ENCODE measurements at places on chromosomes 1 and 21. TPM values are rescaled to one million over a fixed set of nuclear protein-coding genes. Genes with fewer than 3 reads are reported as not detected.

The KLHDC7A gene
- 8.1 TPM for total RNA-seq

The ADAMTS5 gene
- total RNA-seq: 36.7 TPM

The APCS gene
- not detected for total RNA-seq

The GSTM4 gene
- total RNA-seq: 33.1 TPM

The DCDC2B gene
- total RNA-seq: not detected

The TMEM69 gene
- total RNA-seq: 22.2 TPM

The AIM2 gene
- total RNA-seq: 0.41 TPM

The TEKT2 gene
- 5.0 TPM for total RNA-seq

The PTBP2 gene
- total RNA-seq: 66.7 TPM

The SAMD13 gene
- 3.0 TPM for total RNA-seq

The BNIPL gene
- total RNA-seq: 1.9 TPM

The ARHGEF2 gene
- total RNA-seq: 93.6 TPM

The LENEP gene
- total RNA-seq: not detected

The BGLAP gene
- 2.1 TPM for total RNA-seq

The S100A14 gene
- total RNA-seq: 5.7 TPM

The ZBTB48 gene
- total RNA-seq: 38.9 TPM

The NOS1AP gene
- 5.3 TPM for total RNA-seq

The FCAMR gene
- 6.0 TPM for total RNA-seq

The S100A7 gene
- not detected for total RNA-seq

The ZNF648 gene
- total RNA-seq: 0.76 TPM

The KCNJ15 gene
- 124 TPM for total RNA-seq

The PPM1J gene
- 2.3 TPM for total RNA-seq

The UBL4B gene
- not detected for total RNA-seq

The AGMAT gene
- total RNA-seq: 20.6 TPM

The HTR6 gene
- total RNA-seq: 0.47 TPM

The CR1L gene
- total RNA-seq: 2.5 TPM

The LCE2A gene
- not detected for total RNA-seq

The ACTL8 gene
- not detected for total RNA-seq

The RNF11 gene
- 74.7 TPM for total RNA-seq

The CHIT1 gene
- total RNA-seq: 1.3 TPM

The GSTM1 gene
- total RNA-seq: not detected

The NPL gene
- 11.4 TPM for total RNA-seq

The SLAMF9 gene
- not detected for total RNA-seq

The KRTAP19-8 gene
- total RNA-seq: not detected

The ZSCAN20 gene
- total RNA-seq: 9.2 TPM

The SLC16A4 gene
- total RNA-seq: 40.9 TPM

The PLCH2 gene
- total RNA-seq: 1.8 TPM

The PCP4L1 gene
- 1.3 TPM for total RNA-seq

The OR2T2 gene
- 0.06 TPM for total RNA-seq

The GNAT2 gene
- not detected for total RNA-seq

The COL6A2 gene
- total RNA-seq: 515 TPM

The SUSD4 gene
- total RNA-seq: 17.2 TPM

The TRNP1 gene
- total RNA-seq: 4.4 TPM

The KRTAP19-3 gene
- not detected for total RNA-seq

The WNT9A gene
- total RNA-seq: 2.0 TPM

The AMPD1 gene
- total RNA-seq: 22.7 TPM

Data from metanephros (tissue), 2 donors.